Bone marrow (tissue), 2 donors: ENCODE measurements at places on chromosomes 2 and 18.

GRCh38 chr2:62857139-62857931, 151.8 kb downstream of the EHBP1 start:
- no peak for DNase-seq

- DNase-seq = no peak
Observed at GRCh38 chr2:158251356-158251755, 149.7 kb downstream of the UPP2 start.

DNA sequence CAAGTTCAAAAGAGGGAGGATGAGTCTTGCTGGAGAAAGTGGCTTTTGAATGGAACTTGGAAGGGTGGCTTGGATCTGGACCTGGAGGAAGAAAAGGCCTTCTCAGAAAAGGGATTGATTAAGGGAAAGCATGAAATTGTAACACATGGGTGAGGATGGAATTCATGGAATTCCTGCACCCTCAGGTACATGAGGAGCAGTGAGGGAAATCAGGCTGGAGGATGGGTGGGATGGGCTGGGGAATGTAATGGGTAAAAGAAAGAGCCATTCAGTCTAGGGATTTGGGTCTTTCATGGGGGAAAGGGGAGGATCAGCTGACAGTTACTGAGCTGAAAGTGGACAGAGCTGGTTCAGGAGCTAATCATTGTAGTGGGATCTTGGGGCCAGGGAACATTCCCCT, 51.2 kb upstream of the HAAO start:
- DNase-seq = no peak

- no peak for DNase-seq
Observed at GRCh38 chr2:128780434-128781080, 461.9 kb upstream of the HS6ST1 start.

- DNase-seq = no peak
Observed at GRCh38 chr2:147740211-147740927, 104.5 kb upstream of the ACVR2A start.

- no peak for DNase-seq
Observed at GRCh38 chr2:204533629-204534370, 11.5 kb upstream of the PARD3B start.

DNA sequence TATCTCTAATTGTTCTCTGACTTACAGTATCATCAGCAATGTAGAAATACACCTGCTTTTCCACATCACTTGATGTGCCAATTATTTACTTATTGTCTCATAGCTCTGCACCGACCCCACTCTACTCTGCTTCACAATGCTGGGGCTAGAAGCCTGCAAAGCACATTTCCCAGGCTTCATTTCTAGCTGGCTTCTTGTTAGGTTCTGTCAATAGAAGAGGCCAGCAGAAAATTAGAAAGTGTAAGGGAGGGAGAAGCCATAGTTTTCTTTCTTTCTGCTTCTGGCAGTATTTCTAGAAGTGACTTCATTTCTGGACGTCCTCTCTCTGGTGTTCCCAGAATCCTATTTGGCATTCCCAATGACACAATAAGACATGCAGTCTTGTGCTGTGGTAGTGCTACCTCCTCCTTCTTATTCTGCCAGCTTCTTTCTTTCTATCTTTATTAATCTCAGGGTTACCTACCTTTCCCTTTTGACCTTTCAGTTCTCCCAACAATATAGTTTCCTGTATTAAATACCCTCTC, 12.5 kb upstream of the TANC1 start:
- no peak for DNase-seq

DNA sequence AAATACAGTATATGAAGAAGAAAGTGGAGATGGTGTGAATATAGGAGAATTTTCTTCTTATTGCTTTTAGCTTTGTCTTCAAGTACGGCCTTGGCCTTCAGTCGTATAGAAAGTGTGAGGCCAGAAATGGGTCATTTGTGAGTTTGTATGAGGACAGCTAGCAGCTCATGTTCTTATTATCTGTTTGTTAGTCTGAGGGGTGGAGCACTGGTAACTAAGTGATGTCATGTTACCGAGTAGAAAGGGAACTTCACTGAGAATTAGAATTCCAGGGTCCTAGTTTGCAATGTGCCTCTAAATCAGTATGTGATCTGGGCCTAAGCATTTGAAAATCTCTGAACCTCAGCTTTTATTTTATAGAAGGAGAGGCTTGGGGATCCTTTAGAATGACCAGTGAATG, 588.6 kb downstream of the NRXN1 start:
- DNase-seq = no peak

DNA sequence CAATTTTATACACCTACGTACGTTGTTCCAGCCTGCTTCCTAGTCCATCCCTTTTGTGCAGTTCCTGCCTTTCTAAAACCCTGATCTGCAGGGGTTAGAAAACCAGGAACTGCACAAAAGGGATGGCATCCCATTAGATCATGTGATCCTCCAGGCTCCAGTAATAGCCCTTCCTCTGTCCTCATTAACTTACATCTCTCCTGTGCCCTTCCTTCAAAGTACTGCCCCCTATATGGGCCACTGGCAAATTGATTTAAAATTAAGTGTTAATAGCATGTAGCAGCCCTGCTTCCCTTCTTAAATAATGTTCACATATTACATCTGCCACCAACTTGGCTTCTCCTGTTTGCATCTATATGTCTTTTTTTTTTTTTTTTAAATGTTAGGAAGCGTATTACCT, 61.3 kb upstream of the NXPH2 start:
- no peak for DNase-seq

DNA sequence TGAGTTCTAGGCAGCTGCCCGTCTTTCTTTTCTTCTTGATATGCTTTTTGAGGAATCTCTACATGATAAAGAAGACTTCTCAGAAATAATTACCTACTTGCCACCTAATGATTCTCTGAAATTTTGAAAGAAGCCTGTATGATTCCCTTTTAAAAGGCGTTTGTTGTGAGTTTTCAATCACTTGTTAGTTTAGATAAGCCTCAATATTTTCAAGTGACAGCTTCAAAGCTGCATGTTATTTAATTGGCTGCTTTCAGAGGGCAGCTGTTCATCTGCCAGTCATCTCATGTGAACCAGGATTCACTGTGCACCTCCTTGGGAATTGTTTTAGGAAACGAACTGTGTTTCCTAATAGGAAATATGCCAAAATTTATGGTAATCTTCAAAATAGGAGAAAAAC, 938.1 kb downstream of the CPS1 start:
- DNase-seq = no peak

DNA sequence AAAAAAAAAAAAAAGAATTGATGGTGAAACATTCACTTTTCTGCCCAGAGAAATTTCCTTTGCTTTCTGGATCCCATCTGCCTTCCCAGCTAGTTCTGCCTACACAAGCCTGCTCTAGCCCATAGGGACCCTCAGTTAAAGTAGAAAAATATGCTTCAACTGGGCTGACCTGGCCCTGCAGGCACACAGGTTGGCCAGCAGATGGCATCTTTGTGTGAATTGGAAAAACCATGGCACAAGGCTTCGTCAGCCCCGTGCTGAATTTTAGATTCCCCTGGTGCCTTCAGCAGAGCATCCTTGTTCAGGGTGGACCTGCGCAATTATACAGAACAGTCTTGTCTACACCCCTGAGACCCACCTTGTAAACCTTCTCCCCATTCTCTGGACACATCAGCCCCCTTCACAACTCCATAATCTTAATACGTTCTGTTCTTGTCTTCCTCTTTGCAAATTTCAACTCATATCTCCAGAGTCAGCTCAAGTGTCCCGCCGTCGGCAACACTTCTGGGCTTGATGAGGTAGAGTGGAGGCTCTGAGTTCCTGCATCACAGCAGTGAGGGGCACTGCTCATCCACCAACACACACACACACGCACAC, 114.5 kb downstream of the INSIG2 start:
- peak; percentile 26 for DNase-seq

DNA sequence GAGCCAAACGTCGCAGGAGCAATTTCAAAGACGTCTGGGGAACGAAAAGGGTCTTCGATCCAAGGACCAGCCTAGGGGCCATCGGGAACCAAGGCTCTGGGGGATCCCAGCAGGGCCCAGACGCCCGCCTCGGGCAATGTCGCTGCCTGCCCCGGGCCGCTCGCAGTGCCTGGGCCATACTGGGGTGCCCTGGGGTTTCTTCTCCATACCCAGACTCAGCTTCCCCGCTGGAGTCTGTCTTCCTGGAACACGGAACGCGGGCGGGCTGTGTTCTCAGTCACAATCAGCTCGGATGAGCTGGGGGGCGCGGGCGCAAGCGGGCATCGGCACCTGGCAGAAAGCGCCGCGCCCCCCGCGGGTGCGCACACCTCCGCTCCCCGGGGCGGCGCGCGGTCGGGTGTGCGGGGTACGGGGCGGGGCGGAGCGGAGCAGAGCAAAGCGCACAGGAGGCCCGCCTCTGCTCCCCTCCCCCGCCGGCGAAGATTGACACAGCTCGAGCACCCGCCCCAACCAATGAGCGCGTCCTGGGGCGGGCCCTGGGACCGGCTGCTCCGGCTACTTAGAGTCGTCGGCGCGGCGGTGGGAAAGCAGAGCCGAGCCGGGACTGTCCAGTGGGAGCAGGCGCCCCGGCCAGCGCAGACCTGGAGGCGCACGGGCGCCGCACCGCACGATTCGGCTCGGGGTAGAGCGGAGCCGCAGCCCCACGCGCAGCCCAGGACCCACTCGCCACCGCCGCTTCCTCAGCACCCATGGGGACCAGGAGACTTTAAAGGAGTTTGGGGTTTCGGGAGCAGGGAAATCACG, at the start of gene LRATD1:
LRATD1 (plus strand) TSS at position 585 of the 804 bp plus-strand sequence. CDS start 1,263 bp downstream, outside the sequence.
- DNase-seq = no peak

DNA sequence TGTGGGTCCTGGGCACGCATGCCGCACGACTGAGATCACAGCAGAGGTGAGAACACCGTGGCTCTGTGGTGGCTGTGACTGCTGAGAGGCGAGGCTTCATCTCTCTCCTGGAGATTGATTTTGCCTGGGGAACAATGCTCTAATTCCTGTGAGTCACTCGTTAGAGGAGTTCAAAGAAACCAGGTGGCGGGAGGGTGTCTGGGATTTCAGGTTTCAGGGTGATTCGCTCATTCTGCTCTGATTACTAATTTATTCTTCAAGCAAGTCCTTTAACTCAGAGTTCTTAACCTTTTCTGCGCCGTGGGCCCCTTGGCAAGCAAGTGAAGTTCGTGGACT, 56.3 kb downstream of the GLI2 start:
- no peak for DNase-seq

GRCh38 chr2:219452361-219453317, 18.0 kb downstream of the SPEG start:
- no peak for DNase-seq

DNA sequence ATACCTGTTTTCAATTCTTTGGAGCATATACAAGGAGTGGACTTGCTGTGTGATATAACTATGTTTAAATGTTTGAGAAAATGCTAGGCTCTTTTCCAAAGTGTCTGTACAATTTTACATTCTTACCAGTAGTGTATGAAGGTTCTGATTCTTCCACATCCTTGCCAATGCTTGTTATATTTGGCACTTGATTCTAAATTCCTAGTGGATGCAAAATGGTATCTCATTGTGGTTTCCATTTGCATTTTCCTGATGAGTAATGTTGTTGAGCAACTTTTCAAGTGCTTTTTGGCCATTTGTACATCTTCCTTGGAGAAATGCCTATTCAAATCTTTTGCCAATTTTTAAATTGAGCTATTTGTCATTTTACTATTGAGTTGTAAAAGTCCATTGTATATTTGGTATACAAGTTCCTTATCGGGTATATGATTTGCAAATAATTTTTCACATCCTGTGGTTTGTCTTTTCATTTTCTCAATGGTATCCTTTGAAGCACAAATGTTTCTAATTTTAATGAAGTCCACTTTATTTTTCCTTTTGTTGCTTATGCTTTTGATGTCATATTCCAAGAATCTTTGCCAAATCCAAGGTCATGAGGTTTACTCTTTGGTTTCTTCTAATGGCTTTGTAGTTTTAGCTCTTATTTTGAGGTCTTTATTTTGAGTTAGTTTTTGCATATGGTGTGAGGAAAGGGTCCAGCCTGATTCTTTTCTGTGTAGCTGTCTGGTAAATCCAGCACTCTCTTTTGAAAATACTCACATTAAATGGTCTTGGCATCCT, 33.2 kb upstream of the CWC22 start:
- DNase-seq = no peak

DNA sequence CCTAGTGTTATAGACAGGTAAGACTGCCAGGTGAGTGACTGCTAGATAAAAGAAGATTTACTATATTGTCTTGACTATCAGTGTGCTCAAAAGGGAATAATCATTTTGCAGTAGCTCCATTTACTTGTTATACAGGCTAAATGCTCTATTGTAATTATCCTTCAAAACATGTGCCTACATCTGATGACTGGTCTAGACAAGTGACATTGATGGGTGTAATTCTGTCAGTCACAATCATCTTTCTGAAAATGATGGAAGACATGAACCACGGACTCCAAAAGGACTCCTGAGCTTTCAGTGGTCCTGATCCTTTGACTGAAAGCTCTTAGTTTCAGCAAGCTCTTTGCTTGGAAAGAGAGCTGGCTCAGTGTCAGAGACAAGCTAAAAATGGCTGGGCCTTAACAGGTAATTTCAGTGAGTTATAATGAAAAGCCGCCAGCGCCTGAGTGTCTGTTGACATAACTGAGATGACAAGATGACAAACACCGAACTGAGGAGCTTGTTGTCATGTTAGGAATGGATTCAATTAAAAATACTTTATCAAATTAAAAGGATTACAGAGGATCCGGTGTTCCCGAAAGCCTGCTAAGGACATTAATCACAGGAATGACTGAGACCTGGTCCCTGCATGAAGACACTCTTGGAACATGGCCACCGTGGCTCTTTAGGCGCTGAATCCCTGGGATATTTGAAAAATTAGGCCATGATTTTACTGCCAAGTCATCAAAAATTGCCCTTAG, 141.7 kb downstream of the CMPK2 start:
- no peak for DNase-seq
